ENCODE measurements at places on chromosomes 2 and 18.

- no peak for DNase-seq
Observed at GRCh38 chr18:58054041-58054781, 10.2 kb downstream of the NEDD4L start.

DNA sequence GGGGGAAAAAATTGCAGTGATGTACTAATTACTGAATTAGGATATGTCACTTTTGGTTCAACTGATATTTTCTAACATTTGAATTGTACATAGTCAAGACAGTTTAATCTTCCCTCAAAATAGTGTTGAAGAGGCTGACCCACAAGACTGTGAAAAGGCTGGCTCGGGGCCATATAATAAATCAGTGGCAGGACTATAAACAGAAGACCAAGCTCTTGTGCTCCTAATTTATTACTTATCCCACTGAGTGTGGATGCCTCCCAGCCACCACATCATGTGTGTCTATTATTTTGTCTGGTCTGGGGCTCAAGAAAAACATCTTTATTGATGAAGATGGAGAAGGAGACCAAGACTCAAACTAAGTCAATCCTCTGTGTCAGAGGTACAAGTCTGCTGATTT, 64.4 kb downstream of the PLEKHM3 start:
- DNase-seq = no peak

DNA sequence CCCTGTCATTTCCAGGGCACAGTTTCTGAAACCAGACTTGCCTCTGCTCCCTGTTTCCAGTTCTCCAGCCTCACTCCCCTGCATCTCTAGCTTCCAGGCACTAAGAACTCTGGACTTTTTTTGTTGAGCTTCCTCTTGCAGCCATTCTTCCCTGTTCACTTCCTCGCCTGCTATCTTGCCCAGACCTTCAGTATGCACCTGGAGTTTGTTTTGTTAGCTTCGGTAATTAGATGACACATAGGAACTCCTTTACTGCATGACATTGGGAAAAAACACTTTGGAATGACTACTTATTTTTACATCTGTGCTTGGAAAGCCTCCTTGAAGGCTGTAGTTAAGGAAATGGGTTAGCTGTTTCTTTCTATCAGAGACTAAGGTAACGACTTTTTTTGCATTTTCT, 35.2 kb downstream of the OTOF start:
- DNase-seq = no peak

- DNase-seq = no peak
Observed at GRCh38 chr2:174577967-174578589, 19.5 kb downstream of the WIPF1 start.

DNA sequence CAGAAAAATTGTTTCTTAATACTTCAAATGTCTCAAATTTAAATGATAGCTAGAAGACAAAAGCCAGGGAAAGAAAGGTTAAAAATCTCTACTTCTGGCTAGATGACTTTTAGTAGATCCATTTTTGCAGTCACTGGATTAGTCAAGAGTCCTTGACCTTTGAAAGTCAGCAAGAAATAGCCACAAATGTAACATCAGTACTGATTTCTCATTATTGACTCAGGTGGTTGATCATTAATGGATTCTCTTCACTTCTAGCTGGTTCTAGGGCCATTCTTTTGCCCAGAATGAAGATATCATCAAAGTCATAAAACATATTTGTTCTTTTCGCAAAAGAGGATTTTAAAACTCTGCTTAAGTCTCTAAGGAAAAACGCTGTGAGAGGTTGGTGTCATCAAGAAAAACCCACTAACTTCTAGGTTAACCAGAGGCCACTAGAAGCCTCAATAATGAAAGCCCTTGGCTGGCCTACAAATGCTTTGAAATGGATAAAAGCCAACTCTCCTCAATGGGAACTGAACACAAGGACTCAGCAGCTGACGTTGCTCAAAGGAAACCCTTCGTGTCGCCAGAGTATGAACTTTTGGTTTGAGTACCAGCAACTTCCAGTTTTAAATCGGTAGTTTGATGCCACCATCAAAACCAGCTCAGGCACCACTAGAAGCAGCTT, 66.3 kb downstream of the IRS1 start:
- no peak for DNase-seq

DNA sequence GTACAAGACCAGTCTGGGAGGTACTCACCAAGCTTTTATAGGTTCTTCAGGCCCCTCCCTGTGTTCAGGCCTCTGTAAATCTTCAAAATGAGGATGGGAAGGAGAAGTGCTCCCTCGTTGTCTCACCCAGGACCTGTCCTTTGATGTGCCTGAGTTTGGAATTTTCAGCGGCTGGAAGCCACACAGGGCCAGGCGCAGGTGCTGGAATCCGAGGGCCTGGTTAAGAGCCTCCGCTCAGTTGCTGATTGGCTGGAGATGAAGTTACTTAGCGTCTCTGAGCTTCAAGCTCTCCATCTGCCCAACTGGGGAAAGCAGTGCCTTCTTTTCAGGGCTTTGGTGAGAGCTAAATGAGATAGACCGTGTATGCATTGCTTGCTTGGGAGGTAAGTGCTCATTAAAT, 30.0 kb downstream of the HJURP start:
- DNase-seq = no peak

DNA sequence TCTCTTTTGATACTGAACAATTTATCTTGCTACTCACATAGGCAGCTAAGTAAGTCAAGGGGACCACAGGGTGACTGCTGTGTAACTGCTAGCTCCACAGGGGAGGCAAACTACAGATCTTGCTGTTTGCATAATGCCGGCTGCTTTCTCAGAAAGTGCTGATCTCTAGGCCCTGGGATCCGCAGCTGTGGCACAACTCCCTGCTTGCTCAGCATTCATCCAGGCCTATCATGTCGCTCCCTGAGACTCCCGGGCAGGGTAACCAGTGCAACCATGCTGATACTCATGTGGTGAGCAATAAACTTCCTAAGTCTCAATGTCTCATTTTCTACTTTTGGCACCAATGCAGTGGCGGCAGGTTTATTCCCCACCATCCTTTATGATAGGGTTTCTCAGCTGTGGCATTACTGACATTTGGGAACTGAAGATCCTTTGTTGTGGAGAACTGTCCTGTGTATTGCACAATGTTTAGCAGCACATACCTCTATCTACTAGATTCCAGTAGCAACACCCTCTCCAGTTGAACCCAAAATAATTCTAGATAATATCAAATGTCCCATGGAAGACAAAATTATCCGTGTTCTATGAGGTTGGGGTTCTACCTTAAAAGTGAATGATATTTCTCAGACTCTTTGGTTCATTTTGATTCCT, 1101.3 kb downstream of the LRP1B start:
- no peak for DNase-seq

DNA sequence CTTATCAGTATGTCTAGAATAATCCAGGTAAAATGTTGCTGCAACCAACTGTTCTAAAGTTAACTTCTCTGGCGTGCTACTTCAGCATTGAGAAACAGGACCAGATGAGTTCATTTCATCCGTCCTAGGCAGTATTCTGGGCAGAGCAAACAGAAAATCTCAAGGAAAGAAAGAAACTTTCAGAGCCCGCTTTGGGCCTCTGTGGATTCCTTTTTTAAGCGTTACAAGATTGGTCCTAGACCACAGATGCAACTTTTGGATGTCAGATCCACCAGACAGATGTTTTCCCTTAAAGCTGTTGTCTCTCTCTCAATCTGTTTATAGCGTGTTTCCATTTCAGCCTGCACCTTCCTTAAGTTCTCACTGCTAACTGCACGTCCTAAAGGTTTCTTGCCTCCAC, 75.0 kb downstream of the BCL2 start:
- no peak for DNase-seq

DNA sequence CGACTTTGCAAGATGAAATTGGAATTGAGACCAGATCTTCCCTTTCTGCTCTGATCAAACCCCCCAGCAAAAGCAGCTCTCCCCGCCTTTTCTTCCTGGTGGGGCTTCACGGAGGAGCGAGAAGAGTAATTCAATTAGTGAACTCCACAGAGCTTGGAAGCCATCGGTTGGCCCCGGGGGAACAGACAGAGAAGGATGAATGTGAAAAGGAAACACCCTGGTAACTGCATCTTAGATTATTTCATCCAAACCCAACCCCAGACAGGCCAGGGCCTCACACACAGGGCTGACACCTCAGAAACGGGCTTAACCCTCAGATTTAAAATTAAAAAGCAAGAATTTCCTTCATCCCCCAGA, 18.3 kb downstream of the SMAD7 start:
- no peak for DNase-seq

DNA sequence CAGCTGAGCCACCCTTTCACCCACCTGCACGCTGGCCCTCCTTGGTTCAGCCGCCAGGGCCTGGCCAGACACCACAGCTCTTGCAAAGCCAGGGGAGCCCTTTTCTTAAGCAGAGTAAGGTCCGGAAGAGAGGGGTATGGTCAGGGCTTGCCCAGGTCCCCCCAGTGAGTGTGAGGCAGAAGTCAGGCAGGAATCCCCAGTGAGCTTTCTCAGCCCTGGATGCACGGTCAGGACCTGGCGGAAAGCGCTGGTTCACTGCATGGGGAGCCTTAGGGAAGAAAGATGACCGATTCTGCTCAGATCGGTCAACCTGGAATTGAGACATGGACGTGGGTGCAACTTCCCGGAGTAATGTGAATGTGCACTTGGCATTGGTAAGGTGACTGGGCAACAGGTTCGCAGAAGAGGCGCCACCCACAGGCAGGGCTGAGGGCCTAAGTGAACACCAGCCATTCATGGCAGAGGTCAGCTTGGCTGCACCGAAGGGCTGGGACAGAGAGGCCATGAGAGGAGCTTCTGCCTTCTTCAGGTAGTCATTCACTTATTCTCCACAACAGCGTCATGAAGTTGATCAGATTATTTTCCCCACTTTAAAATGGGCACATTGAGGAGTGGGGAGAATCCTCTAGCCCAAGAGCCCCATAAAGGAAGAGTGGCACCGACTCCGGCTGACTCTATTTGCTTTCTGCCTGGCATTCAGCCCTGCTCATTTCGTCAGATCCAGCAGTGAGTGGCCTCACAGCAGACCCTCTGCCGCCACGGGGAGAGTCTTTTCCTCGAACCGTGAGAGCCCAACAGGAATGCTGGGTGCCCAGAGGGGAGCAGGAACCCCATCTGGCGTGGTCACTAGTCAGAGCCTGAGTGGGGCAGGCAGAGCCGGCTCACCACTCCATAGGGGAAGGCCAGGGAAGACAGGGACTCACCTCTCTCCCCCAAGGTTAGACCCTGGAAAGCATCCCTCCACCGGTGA, 35.8 kb downstream of the SCTR start:
- DNase-seq = no peak

DNA sequence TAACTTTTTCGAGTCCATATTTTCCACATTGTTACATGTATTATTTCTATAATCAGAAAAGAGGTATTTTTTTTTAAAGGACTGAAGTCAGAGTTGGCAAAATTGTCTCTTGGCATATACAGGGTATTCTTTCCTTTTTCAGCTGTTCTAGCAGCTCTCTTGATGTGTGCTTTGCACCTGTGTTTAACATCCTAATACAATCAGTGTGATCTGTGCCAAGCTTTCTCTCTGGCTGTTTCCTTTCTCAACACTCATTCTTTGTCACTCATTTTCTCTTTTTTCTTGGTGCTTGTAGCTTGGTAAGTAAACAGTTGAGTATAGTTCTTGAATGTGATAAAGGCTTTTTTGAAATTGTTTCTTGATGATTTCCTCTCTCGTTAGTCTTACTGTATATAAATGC, 9.2 kb downstream of the RNMT start:
- no peak for DNase-seq

- no peak for DNase-seq
Observed at GRCh38 chr2:176187899-176188773, at the start of gene HOXD1. Gene HOXD1, plus strand, starts transcription at chr2:176188668. Its CDS starts 134 bp downstream, at chr2:176188802.

DNA sequence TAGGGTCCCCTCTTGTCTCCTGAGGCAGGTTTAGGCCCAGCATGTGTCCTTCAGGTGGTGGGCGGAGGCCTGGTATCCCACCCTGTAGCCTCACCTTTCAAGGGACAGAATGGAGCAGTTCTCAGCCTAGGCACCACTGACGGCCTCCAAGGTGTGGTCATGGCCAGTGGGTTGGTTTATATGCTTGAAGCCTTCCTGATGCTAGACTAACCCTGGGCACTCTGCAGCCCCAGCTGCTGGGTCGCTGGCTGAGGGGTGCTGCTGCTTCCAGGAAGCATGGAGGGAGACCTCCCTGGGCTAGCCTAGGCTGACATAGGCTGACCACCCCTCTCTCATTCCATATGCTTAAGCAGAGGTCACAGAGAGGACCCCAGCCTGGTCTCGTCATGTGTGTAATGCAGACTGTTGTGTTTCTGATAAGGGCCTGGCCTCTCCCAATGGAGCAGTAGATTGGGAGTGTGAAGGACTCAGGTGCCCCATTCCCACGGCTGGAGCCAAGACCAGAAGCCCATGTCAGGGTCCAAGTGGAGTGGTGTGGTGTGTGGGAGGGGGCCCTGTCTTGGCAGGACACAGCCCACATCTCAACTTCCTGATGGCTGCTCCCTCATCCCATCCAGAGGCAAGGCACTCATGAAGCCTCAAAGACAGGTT, 206.6 kb downstream of the DYSF start:
- DNase-seq = no peak

DNA sequence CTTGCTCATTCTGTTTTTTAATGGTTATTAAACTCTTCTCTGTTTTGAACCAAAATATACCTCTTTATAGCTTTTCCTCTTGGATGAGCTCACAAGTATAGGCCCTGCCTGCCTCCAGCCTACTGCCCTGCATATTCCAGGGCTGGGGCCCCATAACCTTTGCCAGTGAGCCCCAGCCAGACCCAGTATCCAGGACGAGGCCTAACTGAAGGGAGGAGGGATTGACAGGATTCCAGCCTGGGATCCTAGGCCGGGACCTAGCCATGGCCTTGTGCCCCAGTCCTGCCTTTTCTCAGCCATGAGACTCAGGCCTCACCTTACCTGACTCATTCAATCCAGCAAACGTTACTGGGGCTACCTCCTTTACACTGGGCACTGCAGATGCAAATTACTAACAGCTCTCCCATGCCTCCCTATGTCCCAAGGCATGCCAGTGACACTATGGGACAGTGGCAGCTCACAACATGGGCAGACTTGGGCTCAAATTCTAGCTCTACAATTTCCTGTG, 159.2 kb downstream of the DDX1 start:
- no peak for DNase-seq

- peak; percentile 3 for DNase-seq
Observed at GRCh38 chr18:54717673-54718407, 110.4 kb upstream of the RAB27B start.

GRCh38 chr2:55025082-55025481, 25.2 kb downstream of the RTN4 start:
- no peak for DNase-seq

DNA sequence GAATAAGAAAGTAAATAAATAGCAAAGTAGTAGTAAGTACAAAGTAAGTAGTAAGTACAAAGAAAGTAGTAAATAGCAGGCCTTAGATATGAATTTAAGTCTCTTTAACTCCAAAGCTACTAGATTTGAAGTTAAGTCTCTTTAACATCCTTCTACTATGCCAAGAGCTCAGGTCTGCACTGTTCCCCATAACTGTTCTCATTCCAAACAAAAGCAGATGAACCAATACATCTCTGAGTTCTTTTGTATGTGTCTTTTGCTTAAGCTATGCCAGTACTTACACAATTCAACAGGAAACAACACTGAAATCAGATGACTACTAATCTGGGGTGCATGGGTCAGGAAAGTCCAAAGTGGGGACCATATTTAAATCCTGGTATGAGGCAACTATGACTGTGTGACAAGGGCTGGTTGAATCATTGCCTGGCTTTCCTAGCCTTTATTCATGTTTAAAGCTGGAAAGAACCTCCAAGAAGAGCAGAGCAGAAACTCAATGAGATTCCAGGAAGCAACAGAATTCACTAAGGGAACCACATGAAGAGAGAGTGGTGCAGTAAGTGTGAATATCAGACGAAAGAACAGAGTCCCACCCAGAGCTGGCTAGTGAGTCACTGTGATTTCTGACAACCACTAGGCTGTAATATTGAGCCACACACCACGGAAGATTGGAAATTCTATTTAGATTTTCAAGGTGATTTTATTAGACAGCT, 51.0 kb upstream of the CYP26B1 start:
- no peak for DNase-seq

GRCh38 chr2:33342705-33343104, 133.7 kb upstream of the RASGRP3 start:
- DNase-seq = no peak

Measured in stimulated activated CD8-positive, alpha-beta memory T cell treated with anti-CD3 and anti-CD28 coated beads, Interleukin-2, amount 100 ng/mL, for 48 hours (primary cell).